NCI-H524 treated with DMSO at 0.1 percent for 48 hours (cell line): ENCODE measurements at places on chromosomes 2 and 18.
A peak's percentile ranks its signal among the peaks of the same experiment; 100 is the strongest.

- no peak for DNase-seq
These were observed 11.5 kb upstream of the GMCL1 start for GRCh38 chr2:69817729-69818501.

DNA sequence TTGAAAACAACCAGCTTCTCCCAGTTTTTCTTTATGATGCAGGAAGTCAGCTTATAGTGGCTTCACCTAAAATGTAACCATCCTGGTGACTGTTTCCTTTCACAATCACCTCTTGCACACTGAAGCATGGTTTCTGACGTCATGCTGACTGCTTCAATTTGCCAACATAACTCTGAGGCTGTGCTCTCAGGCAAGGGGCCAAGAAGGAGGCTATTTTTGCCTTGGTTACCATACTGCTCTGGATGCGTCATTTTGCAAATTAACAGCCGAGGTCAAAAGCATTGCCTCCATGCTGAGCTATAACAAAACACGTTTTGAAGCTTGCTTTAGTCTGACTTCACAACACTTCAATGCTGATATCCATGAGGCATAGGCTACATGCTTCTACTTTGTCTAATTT is 397.8 kb downstream of the METTL4 start:
- DNase-seq: no peak

DNA sequence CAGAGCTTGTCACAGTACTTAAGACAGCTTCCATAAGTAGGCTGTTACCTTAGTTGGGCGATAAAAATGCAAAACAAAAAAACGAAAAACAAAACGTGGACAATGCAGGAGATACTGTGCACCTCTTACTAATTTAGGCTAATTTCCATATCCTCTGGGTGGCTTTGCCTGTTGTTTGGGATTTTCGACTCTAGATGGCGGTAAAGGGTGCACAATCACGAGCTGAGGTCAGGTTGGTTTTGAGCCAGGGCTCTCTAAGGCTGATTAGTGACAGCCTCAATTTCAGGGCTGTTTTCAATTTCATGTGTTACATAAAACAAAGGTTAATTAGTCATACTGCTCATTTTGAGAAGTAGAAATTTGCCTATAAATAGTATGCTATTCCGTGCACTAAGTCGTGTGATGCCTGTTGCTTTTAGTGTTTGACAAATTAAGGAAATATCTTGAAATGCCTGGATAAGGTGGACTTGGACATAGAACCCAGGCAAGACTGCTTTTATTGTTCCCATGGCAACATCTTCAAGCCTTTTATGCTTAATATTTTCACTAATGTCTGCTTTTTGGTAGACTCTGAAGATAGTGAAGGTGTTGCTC is 493.1 kb downstream of the SOCS6 start:
- DNase-seq: peak; percentile 9

- no peak for DNase-seq
These were observed 30.0 kb upstream of the CFAP36 start for GRCh38 chr2:55489467-55490062.

GRCh38 chr18:42268798-42269197 is 313.8 kb downstream of the PIK3C3 start:
- DNase-seq: peak; percentile 75

DNA sequence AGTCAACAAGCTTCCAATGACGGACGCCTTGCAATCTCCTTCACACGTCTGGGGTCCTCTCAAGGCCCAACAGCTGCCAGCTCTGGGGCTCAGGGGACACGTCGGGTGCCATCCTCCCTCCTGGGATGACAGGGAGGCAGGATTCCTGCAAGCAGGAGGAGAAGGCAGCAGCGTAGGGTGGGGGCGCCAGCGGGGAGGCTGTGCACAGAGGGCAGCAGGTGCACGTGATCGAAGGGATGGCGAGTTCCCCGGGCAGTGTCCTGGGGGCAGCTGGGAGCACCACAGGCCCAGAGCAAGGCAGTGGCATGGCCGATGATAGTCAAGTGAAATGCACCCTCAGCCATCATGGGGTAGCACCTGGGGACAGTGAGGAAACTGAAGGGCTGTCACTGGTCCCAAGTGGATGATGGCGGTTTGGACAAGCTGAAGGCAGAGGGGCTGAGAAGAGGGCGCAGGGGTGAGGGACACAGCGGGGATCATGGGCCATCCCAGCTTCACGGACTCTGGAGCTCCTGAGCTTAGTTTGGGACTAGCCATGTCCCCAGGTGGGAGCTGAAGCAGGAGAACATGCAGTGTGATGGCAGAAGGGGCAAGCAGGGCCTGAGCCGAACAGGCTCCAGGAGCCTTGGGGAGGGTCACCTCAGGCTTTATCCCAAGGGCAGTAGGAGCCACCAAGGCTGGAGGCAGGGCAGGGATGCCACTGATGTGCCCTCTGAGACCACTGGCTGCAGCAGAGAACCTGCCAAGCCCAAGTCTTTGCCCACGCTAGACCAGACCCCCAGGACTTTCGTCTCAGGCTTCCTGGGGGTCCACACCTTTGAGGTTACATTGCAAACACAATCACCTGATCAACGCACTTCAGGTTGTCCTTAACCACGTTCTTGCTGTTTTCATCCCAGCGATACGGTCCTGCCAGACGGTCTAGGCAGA is 16.3 kb upstream of the SNED1 start:
- no peak for DNase-seq

- no peak for DNase-seq
These were observed 53.0 kb downstream of the ICOS start for GRCh38 chr2:203989521-203989920.

DNA sequence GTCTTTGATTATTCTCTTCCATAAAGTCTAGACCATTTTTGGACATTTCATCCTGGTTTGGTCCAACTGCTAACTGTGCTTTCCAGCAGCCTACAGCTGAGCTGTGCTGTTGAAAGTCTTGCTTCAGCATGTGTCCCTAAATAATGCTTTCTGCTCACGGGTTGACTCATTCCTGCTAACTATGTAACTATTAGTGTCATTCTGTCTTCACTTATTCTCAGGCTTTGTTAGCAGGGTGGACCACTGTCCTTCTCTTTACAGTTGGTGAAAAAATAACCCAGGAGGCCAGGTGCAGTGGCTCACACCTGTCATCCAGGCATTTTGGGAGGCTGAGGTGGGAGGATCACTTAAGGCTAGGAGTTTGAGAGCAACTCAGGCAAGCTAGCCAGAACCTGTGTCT is 8.9 kb downstream of the ADAM23 start:
- DNase-seq: no peak

- no peak for DNase-seq
These were observed 21.9 kb downstream of the CDC42EP3 start for GRCh38 chr2:37649518-37649917.

- no peak for DNase-seq
These were observed 5.0 kb downstream of the BOK start for GRCh38 chr2:241563571-241563980.

GRCh38 chr2:191543708-191544107 is 134.2 kb upstream of the NABP1 start:
- DNase-seq: no peak

- DNase-seq: no peak
These were observed 1.2 kb downstream of the FN1 start for GRCh38 chr2:215434447-215435279.

GRCh38 chr2:100819370-100820272 is at the start of gene NPAS2:
NPAS2 (plus strand) TSS chr2:100820139; CDS start chr2:100904755, 84,616 bp downstream.
- no peak for DNase-seq

GRCh38 chr2:238973038-238973739 is 125.3 kb downstream of the TWIST2 start:
- no peak for DNase-seq

GRCh38 chr2:223057569-223057968 is 5.6 kb downstream of the KCNE4 start:
- no peak for DNase-seq

- DNase-seq: no peak
These were observed 158.2 kb upstream of the CRIM1 start for GRCh38 chr2:36197181-36197971.

- DNase-seq: no peak
These were observed 56.0 kb downstream of the ABCA12 start for GRCh38 chr2:215082446-215082845.

- no peak for DNase-seq
These were observed 843.2 kb upstream of the FANCL start for GRCh38 chr2:59084326-59084725.

GRCh38 chr2:239303711-239304532 is 96.9 kb downstream of the HDAC4 start:
- no peak for DNase-seq

- no peak for DNase-seq
These were observed 737.6 kb upstream of the TMEFF2 start for GRCh38 chr2:192932376-192932775.

DNA sequence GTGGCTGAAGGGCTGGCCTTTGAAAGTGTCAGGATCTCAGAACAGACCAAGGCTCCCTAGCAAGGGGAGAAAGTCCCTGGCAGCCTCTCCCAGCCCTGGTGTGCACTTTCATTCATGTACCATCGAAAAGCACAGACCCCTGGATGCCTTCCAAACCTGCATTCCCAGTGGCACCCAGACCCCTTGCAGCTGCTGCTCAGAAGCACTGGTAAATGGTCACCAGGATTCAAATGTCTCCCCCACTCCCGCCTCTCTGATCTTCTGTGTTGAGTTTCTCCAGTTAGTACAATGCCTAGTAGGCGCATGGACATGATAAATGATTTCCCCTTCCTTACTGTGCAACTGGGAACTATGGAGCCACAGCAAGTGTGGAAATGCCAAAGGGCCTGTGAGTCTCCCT is 180.0 kb downstream of the GLI2 start:
- no peak for DNase-seq

DNA sequence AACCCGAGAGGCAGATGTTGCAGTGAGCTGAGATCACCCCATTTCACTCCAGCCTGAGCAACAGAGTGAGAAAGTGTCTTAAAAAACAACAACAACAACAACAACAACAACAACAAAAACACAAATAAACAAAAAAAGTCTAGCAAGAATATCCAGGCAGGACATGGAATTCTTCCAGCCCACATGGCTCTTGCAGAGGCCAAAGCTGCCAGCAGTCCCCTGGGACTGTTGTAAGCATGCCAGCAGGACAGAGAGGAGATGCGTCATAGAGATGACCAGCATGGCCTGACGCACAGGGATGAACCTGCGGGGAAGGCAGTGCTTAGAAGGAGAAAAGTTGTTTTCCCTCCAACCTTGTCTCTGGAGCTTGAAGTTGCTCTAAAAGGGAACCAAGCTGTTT is 182.3 kb upstream of the PGAP1 start:
- no peak for DNase-seq

DNA sequence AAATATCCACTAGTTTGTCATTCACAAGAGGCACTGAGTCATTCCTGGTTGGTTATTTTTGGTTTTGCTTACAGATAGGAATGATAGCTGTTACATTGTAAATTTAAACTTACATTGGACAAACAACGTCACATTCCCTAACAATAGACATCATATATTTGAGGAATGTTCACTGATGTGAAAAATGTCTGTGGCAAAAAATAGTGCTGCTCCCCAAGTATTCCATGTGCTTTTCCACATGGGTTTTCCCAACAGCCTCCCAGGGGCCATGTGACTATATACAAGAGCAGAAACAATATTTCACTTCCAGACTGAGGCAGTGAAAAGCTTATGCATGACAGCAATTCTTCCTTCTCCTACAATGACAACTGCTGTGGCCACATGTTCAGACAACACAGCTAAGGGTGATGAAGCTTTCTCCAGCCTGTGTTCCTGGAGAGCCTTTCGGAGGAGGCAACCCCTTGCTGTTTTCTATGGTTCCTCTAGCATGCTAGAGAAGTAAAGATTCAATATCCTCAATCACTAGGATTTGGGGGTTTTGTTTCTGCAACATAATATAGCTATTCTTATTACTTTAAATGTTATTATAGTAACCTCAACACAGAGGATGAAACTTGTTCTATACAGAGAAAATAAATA is 202.7 kb downstream of the PTH2R start:
- no peak for DNase-seq

DNA sequence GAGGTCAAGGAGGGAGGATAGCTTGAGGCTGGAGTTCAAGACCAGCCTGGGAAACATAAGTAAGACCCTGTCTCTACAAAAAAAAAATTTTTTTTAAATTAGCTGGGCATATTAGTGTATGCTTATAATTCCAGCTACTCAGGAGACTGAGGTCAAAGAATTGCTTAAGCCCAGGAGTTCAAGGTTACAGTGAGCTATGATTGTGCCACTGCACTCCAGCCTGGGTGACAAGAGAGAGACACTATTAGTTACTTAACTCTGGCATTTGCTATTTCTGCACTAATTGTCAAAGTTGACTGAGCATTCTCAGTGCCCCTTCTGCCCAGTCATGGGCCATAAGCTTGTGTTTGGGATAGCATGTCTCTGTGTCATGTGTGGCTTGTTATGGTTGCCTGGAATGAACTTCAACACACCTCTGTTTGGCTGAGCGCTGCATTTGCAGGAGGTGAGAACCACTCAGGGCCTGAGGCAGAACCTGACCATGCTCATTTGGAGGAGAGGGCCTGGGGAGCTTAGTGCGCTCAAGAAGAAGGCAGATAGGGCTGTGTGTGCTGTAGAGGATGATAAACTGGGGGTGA is 77.7 kb downstream of the SH3RF3 start:
- no peak for DNase-seq

DNA sequence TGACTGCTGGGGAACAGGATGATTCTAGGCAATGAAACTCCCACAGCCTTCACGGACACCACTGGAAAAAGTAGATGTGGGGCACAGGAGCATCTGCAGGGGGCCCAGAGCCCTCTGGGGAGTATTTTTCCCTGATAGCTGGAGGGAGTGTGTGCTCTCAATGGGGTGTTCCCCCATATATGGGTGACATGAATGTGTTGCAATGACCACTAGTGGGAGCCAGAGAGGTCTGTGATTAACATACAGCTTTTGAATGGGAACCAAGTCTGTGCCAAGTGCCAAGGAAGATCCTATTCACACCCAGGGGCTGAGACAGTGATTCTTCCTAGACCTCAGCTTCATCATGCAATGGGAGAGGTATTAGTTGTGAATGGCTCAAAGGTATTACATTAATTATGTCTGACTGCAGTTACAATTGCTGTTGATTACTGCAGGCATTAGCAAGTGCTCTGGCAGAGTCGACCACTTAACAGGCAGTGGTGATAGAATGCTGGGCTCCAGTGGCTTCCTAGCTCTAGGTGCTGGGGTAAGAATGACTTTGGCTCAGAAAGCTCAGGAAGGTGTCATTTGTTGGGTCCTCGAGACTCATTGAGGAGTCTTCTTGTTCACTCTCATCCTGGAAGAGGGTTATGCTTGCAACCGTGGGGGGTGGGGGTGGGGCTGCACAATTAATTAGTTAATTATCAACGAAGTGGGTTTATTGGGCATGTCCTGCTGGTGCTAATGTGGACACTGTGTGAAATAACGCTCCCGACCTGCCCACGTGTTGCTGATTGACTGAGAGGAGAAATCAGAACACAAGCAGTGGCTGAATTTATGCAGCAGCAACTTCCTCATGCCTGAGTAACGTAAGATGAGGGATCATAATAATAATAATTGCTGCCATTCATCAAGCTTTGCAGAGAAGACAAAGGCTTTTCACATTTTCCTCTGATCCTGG is 194.1 kb downstream of the CLIP4 start:
- DNase-seq: no peak
